ENCODE measurements at places on chromosomes 16 and 17.

DNA sequence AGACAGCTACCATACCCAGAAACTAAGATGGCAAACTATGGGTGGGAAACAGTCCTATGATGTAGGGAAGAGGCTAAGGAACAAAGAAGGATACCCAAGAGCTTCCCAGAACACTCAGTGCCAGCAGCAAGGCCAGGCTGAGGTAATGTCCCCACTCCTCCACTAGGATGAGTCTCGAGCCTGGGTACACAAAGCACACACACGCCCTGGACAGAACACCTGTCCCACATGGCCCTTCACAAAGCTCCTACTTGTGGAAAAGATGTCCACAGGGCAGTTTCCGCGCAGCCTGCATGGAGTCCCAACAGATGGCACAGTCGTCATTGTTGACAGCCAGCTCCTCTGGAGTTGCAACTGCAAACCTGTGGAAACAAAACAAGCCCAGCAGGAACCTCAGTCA is 23.9 kb downstream of the AMFR start:
- no peak for DNase-seq

DNA sequence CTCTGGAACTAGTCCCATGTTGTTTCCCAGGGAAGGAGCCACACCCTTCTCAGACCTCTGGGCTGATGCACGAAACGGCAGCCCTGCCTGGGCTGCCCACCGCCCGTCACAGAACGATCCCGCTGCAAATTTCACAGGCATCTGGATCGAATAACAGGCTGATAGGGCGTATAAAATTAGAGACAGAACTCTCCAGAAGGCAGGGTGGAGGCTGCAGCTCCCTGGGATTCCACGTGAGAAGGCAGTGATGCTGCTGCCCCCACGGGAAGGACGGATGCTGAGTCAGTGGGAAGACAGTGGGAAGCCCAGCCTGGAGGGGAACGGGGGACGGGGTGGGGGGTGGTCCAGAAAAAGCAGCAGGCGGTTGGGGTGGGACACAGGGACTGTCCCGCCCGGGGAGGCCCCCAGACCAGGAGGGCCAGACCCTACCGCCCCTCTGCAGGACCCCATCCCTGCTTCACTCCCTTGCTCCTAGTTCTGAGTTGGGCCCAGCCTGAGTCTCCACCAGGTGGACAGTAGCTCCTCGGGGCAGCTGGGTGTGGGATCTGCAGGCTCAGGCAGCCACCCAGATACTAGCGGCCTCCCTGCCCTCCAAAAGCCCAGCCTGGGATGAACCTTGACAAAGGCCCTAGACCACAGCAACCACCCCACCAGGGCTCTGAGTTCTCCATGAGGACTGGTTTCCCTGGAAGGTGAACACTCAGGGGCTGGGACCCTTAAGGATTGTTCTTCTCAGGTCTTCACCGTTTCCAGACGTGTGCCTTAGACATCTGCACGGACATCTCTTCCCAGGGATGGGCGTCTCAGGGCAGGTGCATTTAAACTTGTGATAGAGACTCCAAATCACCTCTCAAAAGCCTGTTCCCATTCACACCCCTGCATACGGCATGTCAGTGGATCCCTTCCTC is 117.8 kb downstream of the METRNL start:
- DNase-seq, result no peak

- no peak for DNase-seq
Measured at GRCh38 chr17:73462823-73463222, 151.0 kb upstream of the CDC42EP4 start.

DNA sequence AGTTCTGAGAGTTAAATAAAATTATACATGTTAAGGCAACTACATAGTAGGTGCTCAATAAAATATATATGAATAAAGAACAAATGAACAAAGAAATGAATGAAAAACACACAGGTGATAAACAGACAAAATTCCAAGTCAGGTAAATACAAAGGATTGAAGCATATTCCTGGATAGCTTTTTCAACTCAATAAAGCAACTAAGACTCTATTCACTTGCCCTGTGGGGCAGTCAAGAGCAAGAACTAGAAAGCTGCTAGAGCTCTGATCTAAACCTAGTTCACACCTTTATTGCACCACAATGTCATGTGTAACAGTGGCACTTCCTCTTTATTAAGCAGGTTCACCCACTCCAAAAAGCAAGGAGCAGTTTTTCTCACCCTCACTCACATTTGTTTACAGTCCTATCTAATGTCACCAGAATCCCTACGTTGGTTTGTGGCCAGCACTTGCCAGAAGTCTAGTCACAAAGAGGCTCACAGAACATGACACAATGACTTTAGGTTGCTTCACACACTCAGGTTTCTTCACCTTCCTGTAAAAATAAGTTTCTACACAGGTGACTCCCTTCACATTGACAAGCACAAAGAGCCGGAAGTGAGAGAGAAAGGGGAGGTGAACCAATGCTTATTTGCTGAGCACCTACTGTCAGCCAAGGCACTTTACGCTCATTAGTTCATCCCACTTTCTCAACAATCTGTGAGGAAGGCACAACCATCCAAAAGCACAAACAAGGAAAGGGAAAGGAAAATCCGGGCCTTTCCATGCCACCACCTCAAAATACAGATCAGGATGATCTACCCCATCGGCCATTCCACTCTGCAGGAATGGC is 70.8 kb downstream of the XPO6 start:
- no peak for DNase-seq

GRCh38 chr17:49998836-49999511 is 4.0 kb upstream of the DLX3 start:
- no peak for DNase-seq

- DNase-seq, result no peak
Measured at GRCh38 chr16:5036228-5037156, 2.8 kb upstream of the NAGPA start.

- no peak for DNase-seq
Measured at GRCh38 chr16:88941913-88942909, 34.8 kb downstream of the CBFA2T3 start.

DNA sequence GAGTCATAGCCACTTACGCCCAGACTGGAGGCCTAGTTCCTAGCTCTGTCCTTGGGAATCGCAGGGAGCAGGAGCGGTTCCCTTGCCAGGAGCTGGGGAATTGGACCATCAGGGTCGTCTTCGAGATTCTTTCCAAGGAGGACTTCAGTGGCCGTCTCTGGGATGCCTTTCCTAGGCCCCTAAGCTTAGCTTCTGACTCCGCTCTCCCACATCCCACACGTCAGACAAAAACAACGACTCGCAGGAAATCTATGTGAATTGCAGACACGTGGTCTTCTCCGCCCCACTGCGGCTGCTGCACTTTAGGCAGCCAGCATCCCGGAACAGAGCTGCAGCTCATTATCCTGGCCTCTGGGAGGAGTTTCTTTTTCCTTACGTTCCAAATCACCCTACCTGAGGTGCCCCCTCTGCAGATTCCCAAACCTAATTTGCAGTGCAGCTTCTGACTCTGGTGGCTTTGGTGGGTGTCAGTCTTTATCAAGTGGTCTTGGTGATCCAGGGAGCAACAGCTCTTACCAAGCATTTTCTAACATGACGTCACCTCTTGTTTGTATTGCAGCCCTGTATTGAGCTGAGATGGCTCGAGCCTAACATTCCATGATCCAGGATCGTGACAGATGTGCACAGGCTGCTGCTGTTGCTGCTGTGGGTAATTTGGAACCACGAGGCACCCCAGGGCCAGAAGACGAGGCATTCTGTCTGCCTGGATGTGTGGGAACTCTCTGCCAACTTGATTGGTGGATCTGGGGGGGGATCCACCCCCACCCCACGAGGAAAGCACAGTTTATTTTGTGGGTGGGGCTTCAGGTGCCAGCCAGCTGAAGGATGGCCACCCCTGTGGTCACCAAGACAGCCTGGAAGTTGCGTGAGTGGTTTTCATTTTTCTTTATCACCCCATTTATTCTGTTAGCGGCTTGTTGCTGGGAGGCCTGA is 1.1 kb downstream of the KATNB1 start:
- no peak for DNase-seq
